Stimulated activated CD8-positive, alpha-beta memory T cell treated with anti-CD3 and anti-CD28 coated beads, Interleukin-15, amount 100 ng/mL, for 1 hour (primary cell): ENCODE measurements at places on chromosomes 4 and X.

- no peak for DNase-seq
Observed at GRCh38 chr4:81427344-81427821, 44.3 kb downstream of the RASGEF1B start.

GRCh38 chr4:24131954-24132673 lies 242.3 kb upstream of the PPARGC1A start:
- DNase-seq = no peak

DNA sequence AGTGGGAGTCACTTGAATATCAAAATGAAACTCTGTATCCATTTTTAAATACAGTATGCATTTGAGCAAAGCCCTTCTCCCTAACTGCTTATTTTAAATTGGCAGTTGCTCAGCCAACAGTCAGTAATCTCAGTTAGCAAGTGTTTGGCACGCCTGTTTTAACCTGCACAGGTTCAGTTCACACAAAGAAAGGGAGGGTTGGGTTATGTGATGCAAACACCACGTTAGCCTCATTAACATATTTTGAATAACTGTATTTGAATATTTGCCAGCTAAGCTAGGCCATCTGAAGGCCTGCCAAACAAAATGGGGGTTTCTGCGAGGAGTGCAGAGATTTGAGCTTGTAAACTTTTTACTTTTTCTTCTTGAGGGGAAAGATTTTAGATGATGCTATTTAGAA lies 19.8 kb downstream of the GAB1 start:
- no peak for DNase-seq

DNA sequence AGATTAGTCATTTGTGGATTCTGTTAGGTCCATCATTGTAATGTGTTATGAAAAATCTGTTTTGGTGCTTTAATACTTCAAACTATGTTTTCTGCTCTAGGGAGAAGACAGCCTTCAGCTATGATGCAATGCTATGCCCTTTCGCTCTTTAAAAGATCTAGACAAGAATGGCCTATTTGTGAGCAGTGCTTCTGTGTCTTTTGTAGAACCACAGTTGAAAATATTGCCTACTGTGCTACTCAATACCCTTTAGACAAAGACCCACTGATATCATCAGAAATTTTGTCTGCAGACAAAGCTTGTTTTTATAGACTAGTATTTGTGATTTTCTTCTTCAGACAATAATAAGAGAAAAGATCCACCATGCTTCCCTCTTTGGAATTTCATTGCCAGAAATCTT lies 44.6 kb upstream of the SLITRK2 start:
- no peak for DNase-seq

- no peak for DNase-seq
Observed at GRCh38 chrX:37712458-37712857, 26.9 kb downstream of the XK start.

DNA sequence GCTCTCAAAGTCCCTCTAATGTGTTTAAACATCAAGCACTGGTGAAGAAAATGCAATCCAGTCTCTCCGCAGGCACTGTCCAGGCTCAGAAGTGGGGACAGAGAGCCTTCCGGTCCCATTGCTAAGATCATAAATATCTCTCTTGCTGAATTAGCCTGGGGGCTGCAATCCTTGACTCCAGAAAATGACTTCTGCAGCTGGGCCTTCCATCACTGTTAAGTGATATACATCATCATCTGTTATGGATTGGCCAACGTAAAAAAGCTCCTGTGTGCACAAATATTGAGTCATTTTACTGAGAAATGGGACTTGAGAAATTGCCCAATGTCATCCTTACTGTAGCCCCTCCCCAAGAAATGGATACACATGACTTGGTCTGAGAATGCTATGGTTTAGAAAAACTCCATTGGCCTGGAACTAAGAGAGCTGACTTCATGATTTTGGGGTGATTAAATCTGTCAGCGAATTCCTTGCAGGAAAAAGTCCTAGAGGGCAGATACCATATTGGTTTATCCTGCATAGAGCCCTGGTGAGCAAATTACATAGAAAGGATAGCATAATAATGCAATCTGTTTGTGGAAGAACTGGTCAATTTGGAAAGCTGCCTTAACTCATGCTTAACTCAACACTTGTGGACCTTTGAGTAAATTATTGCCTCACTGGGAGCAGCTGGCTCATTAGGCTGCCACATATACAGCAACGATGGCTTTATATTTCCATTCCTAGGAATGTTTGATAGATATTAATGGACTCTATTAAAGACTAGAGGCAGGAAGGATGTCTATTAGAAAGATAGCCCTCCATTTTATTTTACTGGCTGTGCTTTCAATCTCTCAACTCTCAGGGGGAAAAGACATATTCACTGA lies 346.1 kb downstream of the GBA3 start:
- DNase-seq = no peak

DNA sequence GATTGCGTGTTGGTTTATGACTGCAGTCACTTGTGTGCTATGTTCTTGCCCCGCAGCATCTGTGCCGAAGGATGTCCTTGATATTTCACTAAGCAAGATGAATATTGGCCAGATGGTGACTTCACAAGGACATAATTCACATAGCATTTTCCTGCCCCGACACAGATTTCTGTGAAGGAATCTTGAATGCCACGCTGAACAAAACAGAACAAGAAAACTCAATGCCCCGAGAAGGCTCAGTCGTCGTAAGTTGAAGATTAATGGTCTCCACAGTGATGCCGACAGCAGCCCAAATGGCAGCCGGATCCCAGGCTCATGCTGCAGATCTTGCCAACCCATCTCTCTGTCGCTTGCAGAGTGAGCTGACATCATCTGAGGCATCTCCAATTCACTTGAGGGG lies 145.9 kb downstream of the CPEB2 start:
- no peak for DNase-seq

DNA sequence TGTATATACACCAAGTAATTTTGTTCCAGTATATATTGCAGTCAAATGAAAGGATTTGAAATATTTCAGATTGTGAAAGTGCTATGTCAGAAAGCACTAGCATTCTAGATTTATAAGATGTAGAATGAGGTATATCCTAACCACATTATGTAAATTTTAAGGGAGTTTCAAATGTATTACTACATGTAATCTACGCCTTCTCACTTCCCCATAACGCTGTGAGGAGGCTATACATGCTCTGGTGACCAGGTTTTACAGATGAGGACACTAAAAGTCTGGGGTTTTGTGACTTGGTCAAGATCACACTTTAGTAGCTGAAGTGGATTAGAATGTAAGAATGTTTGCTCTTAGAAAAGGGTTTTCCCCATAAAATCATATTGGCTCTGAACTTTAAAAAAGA lies 8.1 kb downstream of the ENPEP start:
- no peak for DNase-seq

- DNase-seq = no peak
Observed at GRCh38 chrX:153412746-153413720, 1.8 kb downstream of the ZFP92 start.

DNA sequence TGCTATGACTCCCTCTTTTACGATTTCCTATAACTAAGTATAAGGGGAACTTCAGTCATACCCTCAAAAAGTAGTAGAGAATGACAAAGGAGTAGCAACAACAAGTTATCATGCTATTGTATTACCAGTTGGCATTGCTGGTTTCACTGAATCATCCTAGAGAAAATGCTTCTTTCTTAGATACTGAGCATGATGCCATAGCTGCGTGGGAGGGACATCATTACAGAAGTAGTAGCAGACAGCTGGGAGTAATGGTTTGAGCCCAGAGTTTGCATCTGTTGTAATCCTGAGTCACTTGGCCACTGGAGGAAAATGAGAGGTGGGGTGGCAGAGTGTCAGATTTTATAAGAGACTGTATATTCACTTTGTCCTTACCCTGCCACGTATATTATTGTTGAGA lies 38.6 kb downstream of the MTMR1 start:
- no peak for DNase-seq

DNA sequence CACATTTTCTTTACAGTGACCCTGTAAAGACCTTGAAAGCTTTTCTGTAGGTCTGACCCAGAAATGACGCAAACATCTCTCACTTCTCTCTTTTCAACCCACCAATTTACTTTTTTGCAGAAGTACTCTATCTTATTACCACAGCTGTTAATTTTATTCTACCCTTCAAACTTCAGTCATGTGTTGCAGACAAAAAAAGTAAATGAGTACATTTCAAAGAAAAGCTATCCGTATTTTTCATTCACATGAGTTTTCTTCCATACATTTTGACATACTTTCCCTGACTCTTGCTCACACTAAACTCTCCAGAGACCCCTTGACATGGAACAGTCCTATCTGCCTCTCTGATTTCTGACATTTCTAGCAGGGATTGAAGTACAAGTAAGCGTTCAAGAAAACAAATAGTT lies 51.7 kb downstream of the SLC7A11 start:
- DNase-seq = no peak

DNA sequence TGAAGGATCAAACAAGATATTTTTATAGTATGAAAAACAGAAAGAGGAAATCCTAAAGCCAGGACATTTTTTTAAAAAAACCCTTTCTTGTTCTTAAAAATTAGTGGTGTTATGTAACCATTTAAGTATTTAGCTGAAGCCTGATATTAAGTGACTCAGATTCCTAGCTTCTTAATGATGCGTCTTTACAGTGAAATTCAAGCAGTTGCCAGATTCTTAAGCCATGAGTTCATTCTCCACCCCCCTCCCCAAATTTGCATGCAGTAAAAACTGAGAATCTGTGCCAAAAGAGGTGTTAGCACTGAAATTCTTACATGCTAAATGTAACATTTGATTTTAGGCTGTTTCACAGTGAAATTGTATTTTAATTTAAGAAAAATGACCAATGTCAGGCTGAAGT lies 180.8 kb downstream of the RAPGEF2 start:
- no peak for DNase-seq

GRCh38 chr4:72006586-72006985 lies 25.2 kb upstream of the NPFFR2 start:
- no peak for DNase-seq

DNA sequence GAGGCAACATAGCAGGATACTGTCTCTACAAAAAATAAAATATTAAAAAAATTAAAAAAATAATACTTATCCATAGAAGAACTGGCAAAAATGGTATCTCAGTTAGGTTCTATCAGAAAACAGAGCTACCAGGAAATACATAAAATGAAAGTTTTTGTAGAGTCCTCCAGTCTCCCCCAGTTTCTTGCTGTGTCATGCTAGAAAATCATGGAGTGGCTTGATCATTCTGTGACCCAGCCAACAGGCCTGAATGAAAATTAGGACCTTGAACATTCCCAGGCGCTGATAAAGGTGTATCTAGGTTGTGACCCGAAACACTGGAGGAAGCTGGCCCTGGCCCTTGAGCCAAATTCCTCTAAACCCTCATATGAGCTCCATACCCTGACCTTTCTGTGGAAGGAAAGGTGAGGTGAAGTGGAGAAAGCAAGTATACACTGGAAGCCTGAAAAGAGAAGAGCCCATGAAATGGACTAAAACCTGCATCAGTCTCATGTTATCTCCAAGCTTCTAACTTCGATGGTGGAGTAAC lies 652 bp downstream of the SMIM9 start:
- no peak for DNase-seq

- no peak for DNase-seq
Observed at GRCh38 chrX:148134578-148134977, 153.4 kb downstream of the FMR1NB start.

- no peak for DNase-seq
Observed at GRCh38 chr4:107689912-107690587, 30.0 kb downstream of the PAPSS1 start.

GRCh38 chr4:113637363-113637762 lies 124.2 kb downstream of the CAMK2D start:
- no peak for DNase-seq

GRCh38 chr4:112979881-112980421 lies 69.5 kb upstream of the ANK2 start:
- DNase-seq = no peak

DNA sequence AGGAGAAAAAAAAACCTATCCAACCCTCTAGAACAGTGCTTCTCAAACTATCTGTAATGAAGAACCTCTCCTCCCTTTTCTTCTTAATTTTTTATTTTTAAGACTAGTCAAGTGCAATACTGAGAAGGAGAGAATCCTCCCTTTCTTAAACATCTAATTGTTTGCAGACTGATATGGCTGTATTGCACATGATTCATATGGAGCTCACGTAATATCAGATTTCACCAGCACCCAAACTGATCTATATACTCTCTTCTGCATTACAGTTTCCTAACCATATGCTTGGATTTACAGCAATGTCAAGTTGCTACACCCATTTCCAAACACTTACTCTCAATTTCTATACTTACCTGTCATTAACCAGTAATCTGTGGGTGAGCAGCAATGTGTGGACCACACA lies 9.5 kb downstream of the PRMT9 start:
- DNase-seq = no peak
